Tibial artery (tissue), 4 donors: ENCODE measurements at places on chromosomes 16 and 17.

DNA sequence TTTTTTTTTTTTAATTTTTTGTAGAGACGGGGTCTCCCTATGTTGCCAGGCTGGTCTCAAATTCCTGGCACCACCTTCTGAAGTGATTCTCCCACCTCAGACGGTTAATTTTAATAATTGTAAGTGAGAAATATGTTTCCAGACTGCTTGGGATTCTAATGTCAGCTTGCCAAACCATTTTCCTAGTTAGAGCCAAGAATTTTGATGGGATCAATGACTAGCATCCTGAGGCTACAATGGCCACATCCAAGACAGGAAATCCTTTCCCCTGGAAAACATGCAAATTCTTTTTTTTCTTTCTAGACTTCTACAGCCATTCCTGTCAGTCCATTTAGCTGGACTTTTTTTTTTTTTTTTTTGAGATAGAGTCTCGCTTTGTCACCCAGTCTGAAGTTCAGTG, 32.6 kb downstream of the IGF2BP1 start:
- no peak for DNase-seq

DNA sequence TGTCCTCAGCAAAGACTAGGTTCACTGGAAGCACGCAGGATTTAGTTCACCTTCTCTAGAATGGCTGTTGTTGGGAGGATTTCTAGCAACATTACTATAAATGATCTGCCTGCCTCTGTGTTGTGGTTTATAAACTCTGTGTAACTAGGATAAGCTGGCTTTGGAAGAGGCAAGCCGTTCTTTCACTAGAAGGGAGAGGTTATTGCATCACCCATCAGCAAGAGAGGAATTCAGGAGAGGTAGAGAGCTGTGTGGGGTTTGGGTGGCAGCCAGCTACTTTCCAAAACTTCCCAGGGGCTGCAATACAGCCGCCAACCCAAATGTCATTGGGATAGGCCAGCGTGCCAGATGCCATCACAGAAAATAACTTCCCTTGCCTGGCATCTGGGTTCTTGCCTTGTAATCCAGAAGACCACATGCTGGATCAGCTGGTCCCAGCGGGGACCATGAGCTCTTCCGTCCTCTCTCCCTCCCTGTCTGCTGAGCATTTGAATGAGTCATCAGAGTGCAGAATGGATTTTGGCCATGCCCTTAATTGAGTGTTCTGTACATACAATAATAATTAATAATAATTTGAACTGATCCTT, 95.7 kb upstream of the RBFOX1 start:
- DNase-seq: no peak

DNA sequence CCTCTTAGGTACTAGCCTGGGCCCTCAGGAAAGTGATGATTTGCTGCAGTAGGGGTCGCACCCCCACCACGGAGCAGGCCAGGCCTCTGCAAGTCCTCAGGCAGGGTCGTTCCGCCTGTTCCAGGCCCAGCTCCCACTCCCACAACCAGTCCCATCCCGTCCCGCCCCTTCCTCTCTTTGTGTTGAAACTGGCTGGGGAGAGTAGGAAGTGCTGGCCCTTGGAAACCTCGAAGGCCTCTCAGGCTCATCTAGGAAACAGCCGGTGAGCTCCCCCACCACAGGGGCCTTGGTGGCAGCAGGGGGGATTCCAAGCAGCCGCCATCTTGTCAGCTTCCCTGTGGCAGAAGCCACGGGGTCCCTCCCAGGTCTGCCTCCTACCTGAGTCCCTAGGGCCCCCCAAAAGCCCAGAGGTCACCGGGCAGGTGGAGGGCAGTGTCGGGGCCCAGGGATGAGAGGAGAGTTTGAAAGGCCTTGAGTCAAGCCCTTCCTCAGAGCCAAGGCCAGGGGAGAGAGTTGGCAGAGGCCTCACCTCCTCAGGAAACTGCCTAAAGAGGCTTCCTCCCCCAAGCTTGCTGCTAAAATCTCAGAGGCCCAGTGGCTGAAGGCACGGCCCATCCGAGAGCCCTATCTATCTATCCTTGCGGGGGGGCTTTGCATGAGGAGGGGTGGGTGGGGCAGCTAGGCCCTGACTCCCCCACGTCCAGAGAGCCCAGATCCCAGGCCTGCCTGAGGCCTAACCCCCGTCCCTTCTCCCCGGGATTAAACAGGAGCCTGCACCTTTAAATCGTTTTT, 22.2 kb downstream of the MMP15 start:
- no peak for DNase-seq

- no peak for DNase-seq
These were observed 10.6 kb downstream of the KSR1 start for GRCh38 chr17:27466743-27467375.

DNA sequence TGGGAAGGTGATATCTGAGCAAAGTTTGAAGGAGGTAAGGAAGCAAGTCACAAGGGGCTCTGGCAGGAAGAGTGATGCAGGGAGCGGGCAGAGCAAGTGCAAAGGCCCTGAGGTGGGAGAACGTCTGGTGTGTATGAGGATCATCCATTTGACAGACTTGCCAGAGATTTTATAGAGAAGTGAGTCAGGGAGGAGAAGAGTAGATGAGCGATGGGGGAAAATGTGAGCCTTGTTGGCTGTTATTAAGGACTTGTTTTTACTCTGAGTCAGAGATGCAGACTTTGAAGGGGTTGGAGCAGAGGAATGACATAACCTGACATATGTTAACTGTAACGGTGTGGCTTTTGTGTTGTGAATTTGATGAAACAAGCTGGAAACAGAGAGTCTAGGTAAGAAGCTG, 3.5 kb upstream of the CLEC10A start:
- peak; percentile 4 for DNase-seq

GRCh38 chr16:15903960-15904359, 15.6 kb upstream of the CEP20 start:
- no peak for DNase-seq

DNA sequence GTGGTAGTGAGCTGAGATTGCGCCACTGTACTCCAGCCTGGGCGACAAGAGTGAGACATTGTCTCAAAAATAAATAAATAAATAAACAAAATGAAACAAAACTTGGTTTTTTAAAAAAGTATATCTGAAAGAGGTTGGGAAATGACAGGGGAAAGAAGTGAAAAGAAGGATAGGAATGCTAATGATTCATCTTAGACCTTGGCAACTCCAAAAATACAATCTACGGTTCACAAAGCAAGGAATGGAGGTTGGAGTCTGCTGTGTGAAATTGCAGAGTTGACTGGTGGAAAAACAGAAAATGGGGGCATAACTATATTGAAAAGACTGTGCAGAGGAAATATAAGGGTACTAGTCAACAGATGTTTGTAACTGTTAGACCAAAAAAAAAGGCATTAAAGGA, 40.0 kb upstream of the CD300E start:
- DNase-seq: no peak

DNA sequence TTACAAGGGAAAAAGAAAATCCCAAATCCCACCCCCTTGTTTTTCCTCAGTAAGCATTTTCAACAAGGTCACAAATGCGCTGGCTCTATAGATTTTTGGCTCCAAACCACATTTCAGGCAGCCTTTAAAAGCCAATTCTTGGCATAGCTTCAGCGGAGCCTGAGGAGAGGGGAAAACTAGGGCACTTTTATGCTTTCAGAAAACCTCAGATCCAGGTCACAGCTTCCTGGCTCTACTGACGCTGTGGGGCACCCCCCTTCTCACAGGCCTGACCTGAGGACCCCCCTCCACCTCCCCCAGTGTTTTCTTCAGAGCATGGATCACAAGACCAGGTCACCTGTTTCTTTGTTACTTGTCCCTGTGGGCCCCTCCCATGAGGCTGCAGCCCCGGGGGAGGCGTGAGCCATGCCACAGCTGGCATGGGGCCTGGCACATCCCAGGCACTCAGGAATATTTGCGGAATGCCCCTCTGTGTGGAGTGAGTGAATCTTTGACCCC, 30.1 kb upstream of the MTSS2 start:
- no peak for DNase-seq

DNA sequence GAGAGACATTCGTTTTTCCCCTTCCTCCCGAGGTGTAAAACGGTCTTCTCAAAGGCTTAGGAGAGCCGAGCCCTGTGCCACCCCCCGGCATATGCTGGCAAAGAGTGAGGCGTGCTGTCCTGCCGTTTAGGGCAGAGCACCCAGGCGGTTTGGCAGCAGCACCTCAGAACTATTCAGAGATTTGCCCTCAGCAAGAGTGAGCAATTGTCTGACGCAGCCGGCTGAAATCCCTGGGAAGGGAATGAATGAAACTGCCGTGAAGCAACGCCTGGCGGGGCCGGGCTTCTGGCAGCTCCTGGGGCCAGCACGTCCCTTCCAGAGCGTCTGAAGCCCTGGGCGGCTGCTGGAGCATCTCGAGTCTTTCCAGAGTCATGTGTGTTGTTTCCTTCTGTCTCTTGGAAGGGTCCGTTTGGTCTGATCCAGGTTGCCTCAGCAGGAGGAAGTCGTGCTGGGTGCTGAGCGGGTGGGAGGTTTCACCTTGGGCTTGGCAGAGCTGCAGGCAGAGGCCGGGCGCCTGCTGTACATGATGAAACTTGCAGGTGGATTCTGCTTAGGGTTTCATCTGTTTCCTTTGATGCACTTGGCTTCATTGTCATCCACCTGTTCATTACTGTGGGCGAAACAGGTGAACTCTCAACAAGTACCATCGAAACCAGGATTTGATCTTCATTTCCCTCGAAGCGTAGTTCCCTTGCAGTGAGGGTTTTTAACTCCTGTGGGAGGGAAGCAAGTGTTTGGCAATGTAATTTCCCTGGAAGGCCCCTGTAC, 35.4 kb downstream of the TBCD start:
- DNase-seq: peak; percentile 76

- no peak for DNase-seq
These were observed 15.8 kb upstream of the BRD7 start for GRCh38 chr16:50384500-50385135.

GRCh38 chr16:155031-155398, 2.6 kb downstream of the HBZ start:
- no peak for DNase-seq

DNA sequence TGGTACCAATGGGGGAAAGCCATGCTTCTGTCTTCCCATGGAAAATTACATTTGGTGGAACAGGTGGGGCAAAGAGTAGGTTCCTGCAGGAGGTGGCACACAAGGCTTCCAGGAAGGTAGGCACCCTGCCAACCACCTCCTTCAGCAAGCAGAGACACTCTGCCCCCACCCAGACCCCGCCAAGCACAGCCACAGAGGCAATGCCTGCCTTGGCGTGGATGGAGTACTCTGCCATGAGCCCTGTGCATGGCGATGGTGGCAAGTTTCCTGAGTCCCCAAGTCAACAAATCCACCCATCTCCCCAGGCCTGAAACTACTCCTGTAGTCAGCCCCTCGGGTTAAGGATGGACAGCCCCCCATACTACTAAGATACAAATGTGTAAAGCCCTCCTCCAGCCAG, 119.2 kb upstream of the GNAO1 start:
- DNase-seq: no peak

- DNase-seq: no peak
These were observed 17.9 kb upstream of the SPN start for GRCh38 chr16:29644973-29645693.

DNA sequence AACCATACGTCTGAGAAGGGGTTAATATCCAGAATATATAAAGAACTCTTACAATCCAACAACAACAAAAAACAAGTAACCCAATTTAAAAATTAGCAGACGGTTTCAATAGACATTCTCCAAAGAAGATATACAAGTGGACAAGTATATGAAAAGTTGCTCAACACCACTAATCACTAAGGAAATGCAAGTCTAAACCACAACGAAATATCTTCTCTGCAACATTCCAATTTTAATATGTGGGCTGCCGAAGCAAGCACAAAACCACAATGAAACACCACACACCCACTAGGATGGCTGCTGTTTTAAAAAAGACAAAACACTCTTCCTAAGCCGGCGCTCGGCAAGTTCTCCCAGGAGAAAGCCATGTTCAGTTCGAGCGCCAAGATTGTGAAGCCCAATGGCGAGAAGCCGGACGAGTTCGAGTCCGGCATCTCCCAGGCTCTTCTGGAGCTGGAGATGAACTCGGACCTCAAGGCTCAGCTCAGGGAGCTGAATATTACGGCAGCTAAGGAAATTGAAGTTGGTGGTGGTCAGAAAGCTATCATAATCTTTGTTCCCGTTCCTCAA, 5.9 kb upstream of the SLC13A2 start:
- DNase-seq: no peak

GRCh38 chr17:80709090-80709695, 164.6 kb downstream of the RPTOR start:
- no peak for DNase-seq

DNA sequence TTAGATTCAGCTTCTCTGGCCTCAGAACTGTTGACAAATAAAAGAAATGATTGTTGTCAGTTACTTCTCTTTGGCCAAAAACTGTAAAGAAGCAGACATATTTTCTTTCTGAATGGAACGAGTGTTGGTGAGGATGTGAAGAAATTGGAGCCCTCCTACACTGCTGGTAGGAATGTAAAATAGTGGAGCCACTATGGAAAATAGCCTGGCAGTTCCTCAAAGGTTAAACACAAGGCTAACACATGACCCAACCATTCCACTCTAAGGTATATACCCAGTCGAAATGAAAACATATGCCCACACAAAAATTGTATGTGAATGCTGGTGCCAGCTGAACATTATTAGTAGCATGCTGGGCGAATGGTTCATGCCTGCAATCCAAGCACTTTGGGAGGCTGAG, 14.2 kb upstream of the KRT24 start:
- no peak for DNase-seq

DNA sequence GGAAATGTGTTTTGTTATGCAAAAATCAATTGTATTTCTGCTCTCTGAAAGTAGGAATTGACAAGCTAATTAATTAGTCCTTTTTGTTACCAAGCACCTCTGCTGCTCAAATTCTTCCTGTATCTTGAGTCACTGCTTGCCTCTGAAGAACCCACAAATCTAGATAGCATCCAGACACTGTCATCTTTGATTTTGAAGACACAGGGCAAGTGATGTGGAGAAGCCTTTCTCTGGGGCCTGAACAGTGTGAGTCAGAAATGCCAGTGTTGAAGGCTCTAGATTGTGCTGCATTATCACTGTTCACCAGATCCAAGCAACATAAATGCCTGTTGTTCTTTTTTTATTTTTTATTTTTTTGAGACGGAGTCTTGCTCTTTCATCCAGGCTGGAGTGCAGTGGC, 10.9 kb upstream of the ST6GALNAC1 start:
- no peak for DNase-seq

- peak; percentile 70 for DNase-seq
These were observed 7.1 kb upstream of the SLC5A11 start for GRCh38 chr16:24838554-24839266.

- DNase-seq: no peak
These were observed 6.1 kb downstream of the ATMIN start for GRCh38 chr16:81041696-81042095.

- no peak for DNase-seq
These were observed 5.1 kb downstream of the ANKFN1 start for GRCh38 chr17:56158344-56158743.
